ENCODE measurements at places on chromosomes 6 and 20. TPM values are rescaled to one million over a fixed set of nuclear protein-coding genes. Genes with fewer than 3 reads are reported as not detected.

The HLA-DOB gene
- total RNA-seq, result 0.69 TPM

The SLC17A3 gene
- total RNA-seq, result not detected

The TFAP2C gene
- 0.38 TPM for total RNA-seq

The SEL1L2 gene
- 16.1 TPM for total RNA-seq

- DNase-seq, result no peak
These were observed 67.7 kb downstream of the SLC16A10 start for GRCh38 chr6:111154981-111155380.

DNA sequence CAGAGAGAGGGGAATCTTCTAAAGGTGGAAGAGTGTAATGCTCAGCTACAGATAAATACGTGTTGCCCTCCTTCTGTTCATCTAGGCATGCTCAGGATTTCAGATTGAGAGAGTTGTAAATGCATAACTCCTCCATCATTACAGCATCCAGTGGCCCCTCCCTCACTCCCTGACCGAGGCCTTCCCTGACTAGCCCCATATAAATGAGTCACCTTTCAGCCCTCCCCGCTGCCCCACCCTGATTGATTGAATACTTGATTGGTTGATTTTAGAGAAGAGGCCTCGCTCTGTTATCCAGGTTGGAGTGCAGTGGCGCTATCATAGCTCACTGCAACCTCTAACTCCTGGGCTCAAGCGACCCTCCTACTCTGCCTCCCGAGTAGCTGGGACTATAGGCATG lies 193.7 kb downstream of the EYA2 start:
- no peak for DNase-seq

GRCh38 chr6:166202321-166202733 lies 34.7 kb upstream of the TBXT start:
- DNase-seq, result no peak

- no peak for DNase-seq
These were observed 760 bp upstream of the IBTK start for GRCh38 chr6:82248273-82248735.

- DNase-seq, result no peak
These were observed 74.1 kb downstream of the HFE start for GRCh38 chr6:26161322-26161721.

Data from posterior vena cava (tissue), 2 donors.